Stimulated activated CD8-positive, alpha-beta memory T cell treated with anti-CD3 and anti-CD28 coated beads, Interleukin-4, amount 100 ng/mL, for 1 hour (primary cell): ENCODE measurements at places on chromosomes 2 and 18.

DNA sequence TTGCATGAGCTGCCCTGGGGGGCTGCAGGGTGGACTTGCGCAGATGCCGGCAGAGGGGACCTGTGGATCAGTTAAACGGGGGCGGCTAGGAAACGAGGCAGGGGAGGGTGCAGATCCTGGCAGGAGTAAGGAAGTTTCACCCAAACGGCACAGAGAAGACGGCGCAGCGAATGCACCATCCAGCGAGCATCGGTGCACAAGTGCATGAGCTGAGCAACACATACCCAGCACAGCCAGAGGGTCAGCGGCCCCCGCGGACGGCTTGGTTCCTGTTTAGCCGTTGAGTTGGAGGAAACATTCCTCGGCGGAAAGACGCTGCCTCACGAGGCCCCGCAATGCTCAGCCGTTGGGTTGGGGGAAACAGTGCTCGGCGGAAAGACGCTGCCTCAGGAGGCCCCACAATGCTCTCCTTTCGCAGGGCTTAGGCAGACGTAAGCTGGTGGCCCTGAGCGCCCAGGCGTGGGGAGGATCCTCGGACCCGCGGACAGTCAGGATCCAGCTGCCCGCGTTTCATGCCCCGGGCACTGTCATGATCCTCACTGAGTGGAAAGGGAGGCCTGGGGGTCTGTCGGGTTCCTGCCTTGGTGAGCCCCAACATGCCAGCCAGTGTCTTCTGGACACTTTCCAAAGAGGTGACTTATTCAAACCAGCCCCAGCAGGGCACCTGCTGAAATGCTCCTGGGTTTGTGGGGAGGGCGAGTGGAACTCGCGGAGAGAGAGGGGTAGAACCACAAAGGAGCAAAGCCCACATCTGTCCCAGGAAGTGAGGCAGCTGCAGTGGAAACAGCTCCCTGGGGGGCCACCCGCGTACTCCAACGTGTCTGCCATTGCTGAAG, 86.3 kb downstream of the NDUFA10 start:
- no peak for DNase-seq

GRCh38 chr2:199807966-199808365, 43.0 kb downstream of the FTCDNL1 start:
- DNase-seq, result no peak

DNA sequence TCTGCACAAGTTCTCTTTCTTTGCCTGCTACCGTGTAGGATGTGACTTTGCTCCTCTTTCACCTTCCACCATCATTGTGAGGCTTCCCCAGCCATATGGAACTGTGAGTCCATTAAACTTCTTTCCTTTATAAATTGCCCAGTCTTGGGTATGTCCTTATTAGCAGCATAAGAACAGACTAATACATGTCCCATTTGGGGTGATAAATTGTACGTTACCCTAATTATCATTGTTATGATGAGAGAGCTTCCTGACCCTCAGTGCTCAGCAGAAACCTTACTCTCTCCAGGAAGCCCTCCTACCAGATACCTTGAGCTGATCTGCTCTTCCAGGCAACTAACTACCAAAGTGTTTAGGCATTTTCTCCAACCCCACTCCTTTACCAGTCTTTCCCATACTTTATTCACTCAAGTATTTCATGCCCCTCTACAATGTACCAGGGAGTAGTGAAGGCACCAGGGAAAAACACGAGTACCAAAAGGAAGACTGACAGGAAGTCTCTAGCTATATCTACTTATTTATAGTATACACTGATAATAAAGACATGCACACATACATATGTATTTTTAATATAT, 196.2 kb downstream of the MYCN start:
- no peak for DNase-seq

GRCh38 chr2:155770516-155770915, 562.0 kb downstream of the NR4A2 start:
- no peak for DNase-seq

GRCh38 chr18:66523219-66523991, 80.5 kb downstream of the CDH19 start:
- no peak for DNase-seq

GRCh38 chr18:55400081-55400480, 187.9 kb downstream of the TCF4 start:
- no peak for DNase-seq

DNA sequence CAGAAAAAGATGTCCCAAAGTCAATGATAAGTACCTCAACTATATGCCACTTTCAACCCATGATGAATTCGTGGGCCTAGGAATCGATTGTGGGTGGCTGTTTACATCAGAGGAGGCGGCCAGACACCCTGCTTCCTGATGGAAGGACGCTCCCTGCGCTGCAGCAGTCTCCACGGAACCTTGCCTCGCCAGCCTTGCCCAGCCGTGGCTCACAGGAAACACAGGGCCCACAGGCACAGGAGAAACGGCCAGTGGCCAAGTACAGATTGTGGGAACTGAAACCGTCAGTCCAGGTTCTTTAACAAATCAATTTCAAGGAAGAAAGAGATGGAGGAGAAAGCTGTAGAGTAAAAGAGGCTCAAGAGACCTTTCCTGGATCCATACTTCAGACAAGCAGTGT, 101.5 kb upstream of the NFATC1 start:
- no peak for DNase-seq

DNA sequence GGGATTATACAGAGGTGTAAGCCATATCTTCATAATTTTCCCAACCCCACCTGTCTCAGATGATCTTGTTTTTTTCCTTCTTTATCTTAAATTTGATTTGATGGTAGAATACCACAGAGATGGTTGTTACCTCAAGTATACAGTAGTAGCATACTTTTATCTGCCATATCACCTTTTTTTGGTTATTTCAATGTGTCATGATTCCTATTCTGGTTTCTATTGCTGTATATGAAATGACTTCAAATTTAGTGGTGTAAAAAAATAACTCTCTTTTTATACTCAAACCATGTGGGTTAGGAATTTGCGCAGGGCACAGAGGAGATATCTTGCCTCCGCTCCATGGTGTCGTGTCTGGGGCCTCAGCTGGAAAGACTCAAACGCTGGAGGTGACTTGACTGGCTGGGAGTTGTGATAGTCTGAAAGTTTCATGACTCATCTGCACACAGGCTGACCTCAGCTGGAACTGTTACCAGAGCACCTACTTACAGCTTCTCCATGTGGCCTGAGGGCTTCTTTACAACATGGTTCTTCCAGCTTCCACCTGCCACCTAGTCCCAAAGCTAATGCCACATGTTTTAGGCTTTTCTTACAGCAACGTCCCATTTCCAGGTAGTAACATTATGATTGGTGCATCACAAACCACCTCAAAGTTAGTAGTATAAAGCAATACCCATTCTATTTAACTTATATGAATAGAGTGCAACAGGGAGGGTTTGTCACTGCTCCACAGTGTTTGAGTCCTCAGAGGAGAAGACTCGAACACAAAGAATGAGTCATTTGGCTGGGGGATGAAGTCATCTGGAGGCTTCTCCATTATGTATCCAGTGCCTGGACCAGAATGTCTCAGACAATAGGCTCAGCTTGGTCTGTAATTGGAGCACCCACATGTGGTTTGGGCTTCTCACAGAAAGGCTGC, 82.3 kb upstream of the XPO1 start:
- DNase-seq, result no peak

DNA sequence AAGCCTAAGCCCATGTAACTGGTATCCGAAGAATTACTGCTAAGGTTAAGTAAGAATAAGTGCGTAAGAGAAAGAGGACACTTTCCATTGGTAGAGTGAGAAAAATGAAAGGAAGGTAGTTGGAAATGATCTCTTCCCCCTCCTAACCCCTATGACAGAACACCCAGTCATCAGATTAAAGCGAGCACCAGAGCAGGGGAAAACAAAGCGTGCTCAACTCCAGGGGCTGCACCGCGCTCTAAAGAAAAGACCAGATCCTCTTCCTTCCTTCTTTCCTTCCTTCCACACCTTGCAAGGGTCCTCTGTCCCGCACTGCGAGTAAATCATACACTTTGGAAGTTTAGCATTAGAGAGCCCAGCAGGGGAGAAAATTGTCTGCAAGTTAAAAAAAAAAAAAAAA, 971 bp upstream of the CDH7 start:
- no peak for DNase-seq

GRCh38 chr2:83196225-83196624, 1262.9 kb downstream of the SUCLG1 start:
- no peak for DNase-seq

DNA sequence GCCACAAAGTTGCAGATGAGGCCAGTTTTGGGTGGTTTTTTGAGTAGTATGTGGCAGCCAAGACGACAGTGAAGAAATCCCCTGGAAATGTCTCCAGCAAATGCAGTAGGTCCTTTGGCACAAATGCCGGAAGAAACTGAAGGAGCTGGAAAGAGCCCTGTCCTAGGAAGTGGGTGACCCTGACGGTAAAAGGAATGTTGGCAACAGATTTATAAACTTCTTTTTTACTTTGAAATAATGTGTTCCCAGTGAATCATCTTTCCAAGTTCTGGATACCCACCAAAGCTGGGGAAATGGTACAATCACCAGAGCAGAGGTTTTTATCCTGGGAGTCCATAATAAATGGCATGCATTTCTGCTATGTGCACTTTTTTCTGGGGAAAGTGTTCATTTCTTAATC, 112.9 kb downstream of the CSRNP3 start:
- DNase-seq, result no peak
